RWPE2 (cell line): ENCODE measurements at places on chromosomes 12 and 14.

- DNase-seq = no peak
These were observed 305.2 kb upstream of the PDE3A start for GRCh38 chr12:20063116-20063515.

DNA sequence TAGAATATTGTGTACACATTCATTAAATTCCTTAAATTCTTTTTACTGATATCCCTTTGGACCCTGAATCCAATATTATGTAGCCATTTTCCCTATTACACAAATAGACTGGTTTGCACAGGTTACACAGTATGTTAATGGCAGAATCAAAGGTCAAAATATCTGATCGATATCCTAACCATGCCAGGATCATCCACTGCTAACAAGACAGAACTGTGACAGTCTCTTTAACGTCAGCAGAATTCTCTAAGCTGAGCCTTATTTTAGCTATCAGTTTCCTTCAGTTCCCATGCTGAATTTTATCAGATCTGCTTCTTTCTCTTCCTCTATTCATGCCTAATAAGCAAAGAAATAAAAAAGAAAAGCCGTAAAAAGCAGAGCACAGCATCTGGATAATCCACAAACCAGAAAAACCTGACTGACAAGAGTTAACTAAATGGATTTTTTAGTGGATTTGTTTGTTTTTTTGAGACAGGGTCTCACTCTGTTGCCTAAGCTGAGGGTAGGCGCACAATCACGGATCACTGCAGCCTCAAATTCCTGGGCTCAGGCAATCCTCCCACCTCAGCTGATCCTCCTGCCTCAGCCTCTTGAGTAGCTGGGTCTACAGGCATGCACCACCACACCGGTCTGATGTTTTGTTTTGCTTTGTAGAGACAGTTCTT lies 130.4 kb downstream of the PAWR start:
- DNase-seq = no peak

GRCh38 chr14:93544212-93544611 lies 113.5 kb downstream of the UNC79 start:
- DNase-seq = no peak

DNA sequence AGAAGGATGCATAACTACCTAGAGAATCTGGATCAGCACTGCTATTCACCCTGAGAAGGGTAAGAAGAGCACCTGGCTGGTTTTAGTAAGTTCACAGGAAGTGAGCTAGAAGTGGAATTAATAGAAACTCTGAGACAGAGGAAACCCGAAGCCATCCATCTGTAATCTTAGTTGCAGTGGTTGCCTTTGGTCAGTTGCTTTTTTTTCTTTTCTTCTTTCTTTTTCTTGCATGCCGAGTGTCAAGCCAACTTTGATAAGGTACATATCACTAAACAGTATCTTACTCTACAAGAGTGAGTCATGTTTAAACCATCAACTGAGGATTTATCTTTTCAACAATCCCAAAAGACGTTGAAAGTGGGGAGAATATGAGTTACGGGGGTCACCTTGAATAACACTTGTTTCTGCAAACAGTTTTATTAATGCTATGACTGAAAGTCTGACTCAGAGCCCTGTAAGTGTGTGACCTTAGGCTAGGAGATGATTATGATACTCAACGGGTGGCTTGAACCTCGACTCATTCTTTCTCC lies 26.7 kb downstream of the C12orf75 start:
- no peak for DNase-seq

DNA sequence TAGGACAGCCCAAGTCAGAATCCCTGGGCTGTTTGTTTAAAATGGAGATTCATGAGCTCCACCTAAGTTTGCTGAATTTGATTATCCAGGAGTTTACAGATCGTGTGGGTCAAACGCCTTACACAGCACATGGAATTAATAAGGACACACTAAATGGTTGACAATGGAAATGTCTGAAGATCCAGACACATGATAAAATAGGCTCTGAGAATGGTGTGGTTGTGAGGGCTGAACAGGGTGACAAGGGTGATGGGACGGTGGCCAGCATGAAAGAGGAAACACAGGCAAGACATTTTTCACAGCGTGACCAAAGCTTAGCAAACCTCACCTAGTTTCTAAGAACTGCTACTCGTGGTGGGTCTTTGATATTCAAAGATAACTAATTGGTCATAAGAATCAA lies 12.5 kb downstream of the VWF start:
- DNase-seq = peak; percentile 8

DNA sequence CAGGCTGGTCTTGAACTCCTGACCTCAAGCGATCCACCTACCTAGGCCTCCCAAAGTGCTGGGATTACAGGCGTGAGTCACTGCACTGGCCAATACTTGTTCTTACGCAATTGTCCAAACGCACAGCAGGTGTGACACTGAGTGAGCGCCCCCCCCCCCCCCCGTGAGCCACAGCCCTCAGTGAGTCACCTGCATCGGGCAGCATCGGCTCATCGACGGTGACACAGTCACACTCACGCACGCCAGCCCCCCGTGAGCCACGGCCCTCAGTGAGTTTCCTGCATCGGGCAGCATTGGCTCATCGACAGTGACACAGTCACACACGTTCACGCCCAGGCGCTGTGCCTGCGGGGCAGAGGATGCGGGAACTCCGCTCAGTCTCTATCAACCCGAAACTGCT lies 42.5 kb downstream of the GALNT9 start:
- DNase-seq = peak; percentile 63

GRCh38 chr12:47361389-47362021 lies 281.7 kb upstream of the AMIGO2 start:
- DNase-seq = no peak

- DNase-seq = no peak
These were observed 20.6 kb downstream of the OR6S1 start for GRCh38 chr14:20620798-20621478.

DNA sequence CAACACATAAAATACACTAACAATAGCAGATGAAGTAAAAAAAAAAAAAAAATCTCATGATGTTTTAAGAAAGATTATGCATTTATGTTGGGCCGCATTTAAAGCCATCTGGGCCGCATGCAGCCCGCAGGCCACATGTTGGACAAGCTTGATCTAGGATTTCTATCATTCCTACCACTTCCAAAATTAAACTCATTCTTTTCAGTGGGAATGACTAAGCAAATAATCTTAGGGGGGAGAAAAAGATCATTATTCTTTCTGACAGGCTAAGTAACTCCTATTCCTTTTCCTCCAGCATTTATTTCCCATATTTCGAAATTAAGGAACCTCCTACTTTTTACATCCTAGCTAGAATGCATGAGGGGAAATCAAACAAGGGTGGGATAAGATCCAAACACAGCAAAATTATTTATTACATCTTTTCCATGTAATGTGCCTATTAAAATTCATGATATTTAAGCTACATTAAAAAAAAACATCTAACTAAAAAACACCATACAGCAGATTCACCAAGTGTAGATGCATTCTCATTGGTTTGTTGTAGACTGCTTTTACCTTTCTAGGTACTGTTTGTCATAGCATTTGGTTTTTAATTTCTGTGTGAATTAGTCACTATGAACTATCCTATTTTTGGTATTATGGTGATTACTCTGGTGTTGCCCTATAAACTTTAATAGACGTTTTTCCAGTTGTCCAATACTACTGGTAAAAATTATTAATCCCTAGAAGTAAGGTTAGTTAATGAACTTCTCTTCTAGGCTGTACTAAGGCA lies 76.1 kb downstream of the RASSF8 start:
- DNase-seq = no peak

DNA sequence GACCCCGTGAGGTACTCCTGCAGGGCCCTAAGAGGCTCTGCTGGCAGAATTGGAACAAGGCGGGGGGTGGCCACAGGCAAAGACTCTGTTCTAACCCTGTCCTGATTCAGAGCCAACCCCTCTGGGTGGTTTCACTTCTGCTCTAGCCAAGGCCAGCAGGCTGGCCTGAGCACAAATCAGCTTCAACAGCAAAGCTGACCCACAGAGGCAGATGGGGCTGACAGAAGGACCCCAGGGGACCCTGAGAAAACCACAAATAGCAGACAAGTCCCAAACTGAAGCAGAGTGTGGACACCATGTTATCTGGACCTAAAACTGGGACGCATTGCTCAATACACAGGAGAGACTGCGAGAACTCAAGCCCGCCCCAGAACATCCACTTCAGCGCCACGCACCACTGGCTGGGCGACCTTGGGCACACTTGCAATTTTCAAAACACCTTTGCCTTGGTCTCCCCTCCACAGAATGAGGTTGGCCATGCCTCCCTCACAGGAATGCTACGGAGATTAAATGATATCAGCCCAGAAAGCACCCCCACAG lies 76.4 kb upstream of the DICER1 start:
- no peak for DNase-seq

- no peak for DNase-seq
These were observed 308.7 kb upstream of the DDHD1 start for GRCh38 chr14:53461858-53462257.

DNA sequence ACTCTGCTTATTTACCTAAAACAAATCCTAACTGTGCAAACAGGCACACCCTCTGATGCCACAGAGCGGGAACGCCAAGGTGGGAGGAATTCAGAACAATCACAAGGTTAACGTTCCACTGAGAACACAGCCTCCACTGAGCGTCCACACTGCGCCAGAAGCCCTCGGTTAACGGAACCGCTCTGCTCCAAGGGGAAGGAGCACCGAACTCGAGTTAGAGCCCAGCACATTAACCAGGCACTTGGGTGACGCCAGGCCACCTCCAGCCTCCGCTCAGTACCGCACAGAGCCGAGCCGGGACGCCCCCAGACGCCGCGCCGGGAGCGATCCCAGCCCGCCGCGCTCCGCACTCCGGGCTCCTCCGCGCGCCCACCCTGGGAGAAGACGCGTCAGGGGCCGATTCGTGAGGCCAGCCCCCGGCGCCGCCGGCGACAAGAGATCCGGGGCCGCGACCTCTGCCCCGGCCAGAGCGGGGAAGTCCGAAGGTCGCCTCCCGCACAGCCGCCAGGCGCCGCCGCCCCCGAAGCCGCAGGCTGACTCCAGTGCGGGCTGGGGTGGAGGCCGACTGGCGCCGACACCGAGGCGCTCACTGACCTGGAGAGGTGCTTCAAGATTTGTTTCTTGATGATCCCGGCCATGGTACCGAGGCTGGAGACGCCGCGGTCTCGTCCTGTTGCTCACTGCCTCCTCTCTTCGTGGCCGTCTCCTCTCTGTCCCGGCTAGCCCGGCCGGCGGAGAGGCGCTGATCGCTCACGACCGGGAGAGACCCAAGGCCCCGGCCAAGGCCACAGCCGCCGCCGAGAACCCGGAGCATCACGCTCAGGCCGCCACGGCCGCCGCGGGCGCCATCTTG lies 450 bp downstream of the BLTP3B start:
- DNase-seq = no peak

GRCh38 chr12:110028323-110028722 lies 20.0 kb downstream of the C12orf76 start:
- no peak for DNase-seq

GRCh38 chr12:42010715-42011114 lies 134.0 kb downstream of the GXYLT1 start:
- no peak for DNase-seq
